Activated CD8-positive, alpha-beta T cell treated with anti-CD3 and anti-CD28 coated beads for 36 hours (primary cell): ENCODE measurements at places on chromosomes 7 and 10. TPM values are rescaled to one million over a fixed set of nuclear protein-coding genes. Genes with fewer than 3 reads are reported as not detected.

DNA sequence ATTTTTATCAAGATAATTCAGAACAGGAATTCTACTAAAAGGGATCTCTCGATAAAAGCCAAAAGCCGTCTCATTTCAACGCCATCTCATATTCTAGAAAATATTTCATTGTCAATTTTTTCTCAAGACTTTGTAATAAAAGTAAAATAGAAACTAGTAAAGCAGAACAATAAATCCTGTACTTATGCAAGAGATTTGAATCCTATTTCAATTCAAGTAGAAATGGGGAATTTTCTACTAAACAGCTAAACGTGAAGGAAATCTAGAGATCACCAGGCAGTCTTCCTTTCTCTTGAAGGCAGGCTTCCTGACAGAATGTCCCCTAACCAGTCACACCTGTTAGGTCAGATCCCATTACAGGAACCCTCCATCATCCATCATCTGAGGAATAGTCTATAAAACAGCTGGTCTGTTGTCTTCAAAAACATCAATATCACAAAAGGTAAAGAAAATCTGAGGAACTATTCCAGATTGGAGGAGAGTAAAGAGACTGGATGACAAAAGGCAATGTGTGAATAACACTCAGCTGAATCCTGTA is 23.7 kb downstream of the USP6NL start:
- no peak for DNase-seq
- H3K4me1 ChIP-seq: peaks cover 9% of the 10 kb centered on the region
- peaks cover 2% of the 10 kb centered on the region for H3K27me3 ChIP-seq
- H3K27ac ChIP-seq: no peak overlapping the region
- no peak overlapping the region for H3K4me3 ChIP-seq

GRCh38 chr10:43892062-43892770 is 243.5 kb upstream of the ZNF32 start:
- H3K27me3 ChIP-seq: peaks cover 2% of the 10 kb centered on the region
- H3K36me3 ChIP-seq: no peaks in the 10 kb centered on the region
- H3K4me1 ChIP-seq: no peaks in the 10 kb centered on the region
- H3K27ac ChIP-seq: no peak overlapping the region

GRCh38 chr7:36153571-36154097 is 580 bp downstream of the EEPD1 start:
- no peaks in the 10 kb centered on the region for H3K27me3 ChIP-seq
- no peaks in the 10 kb centered on the region for H3K36me3 ChIP-seq
- peaks cover 8% of the 10 kb centered on the region for H3K4me1 ChIP-seq
- no peak for DNase-seq

DNA sequence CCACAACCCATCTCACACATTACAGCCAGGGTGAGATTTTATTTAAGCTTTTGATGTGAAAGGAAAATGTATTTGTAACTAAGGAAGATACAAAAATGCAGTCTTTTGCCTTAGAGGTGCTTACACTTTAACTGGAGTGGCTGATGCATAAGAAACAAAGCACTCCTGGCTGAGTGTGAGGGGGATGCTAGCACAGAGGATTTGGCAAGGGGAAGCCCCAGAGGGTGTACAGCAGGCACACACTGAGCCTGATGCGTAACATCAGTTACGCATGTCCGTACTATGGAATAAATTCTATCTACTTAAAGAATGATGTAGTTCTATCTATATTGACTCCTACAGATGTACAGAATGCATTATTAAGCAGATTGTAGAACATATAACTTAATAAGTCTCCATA is 17.8 kb downstream of the GIMAP8 start:
- peaks cover 67% of the 10 kb centered on the region for H3K4me1 ChIP-seq
- no peaks in the 10 kb centered on the region for H3K27me3 ChIP-seq
- peaks cover 45% of the 10 kb centered on the region for H3K36me3 ChIP-seq
- DNase-seq: peak; percentile 38

CYP2W1 gene
- total RNA-seq: not detected

POLL gene
- 33.8 TPM for total RNA-seq

GRCh38 chr10:75718991-75719390 is 287.6 kb downstream of the LRMDA start:
- H3K27ac ChIP-seq: no peak overlapping the region
- H3K4me1 ChIP-seq: no peaks in the 10 kb centered on the region
- H3K27me3 ChIP-seq: peaks cover 3% of the 10 kb centered on the region
- no peaks in the 10 kb centered on the region for H3K36me3 ChIP-seq
- H3K4me3 ChIP-seq: no peak overlapping the region

DNA sequence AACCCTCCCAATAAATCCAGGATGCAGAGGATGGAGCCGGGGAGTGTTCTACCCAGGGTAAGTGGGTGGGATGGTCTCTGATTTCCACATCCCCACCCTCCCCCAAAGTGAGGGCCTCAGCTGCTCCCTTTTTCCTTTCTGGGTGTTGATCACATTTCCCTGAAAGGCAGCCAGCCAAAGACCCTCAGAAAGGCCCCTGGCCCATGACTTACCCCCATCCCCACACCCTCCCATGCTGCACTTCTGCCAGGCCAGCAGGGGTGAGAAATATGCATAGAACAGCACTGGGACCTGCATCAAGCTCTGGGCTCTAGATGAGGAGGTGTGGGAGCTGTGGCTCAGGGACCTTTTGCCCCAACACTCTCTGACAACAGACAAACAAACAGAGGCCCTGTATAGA is 927.3 kb upstream of the ZNF722 start:
- DNase-seq: no peak
- no peak overlapping the region for H3K4me3 ChIP-seq
- H3K36me3 ChIP-seq: no peaks in the 10 kb centered on the region
- no peaks in the 10 kb centered on the region for H3K4me1 ChIP-seq
- no peak overlapping the region for H3K27ac ChIP-seq

DNA sequence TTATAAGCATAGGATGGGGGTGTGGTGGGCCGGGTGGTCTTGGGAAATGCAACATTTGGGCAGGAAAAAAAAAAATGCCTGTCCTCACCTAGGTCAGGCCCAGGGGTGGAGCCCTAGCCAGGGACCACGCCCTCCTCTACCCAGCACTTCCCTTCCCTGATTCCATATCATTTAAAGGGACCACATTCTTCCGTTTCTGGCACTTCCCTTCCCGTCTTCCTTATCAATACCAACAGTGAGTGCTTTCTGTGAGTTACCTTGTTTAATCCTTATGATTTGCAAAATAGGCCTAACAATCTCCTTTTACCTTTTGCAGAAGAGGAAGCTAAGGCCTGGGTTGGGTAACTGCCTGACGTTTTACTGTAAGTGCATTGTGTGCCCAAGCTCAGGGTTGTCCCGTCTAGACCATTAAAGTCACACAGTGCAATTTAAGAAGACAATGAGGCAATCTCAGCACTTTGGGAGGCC is 16.7 kb upstream of the C10orf95 start:
- H3K4me3 ChIP-seq: no peak overlapping the region
- H3K27me3 ChIP-seq: no peaks in the 10 kb centered on the region
- no peak for DNase-seq
- peaks cover 4% of the 10 kb centered on the region for H3K36me3 ChIP-seq
- no peak overlapping the region for H3K27ac ChIP-seq

DNA sequence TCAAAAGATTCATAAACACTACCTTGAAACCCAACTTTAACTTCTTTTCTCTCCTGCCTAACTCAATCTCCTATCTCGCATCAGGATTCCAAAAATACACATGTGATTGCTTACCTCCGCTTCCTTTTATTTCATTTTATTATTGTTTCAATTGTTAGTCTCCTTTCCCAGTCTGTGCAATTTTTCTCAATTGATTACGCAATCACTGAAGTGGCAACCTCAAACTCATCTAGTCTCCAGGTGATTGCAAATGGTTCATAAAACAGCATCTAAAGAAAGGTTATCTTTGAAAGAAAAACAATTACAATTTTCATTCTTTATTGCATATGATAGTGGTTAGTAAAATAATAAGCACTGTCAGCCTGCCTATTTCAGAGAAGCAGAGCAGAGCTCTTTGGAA is 45.6 kb downstream of the CHRM2 start:
- H3K4me1 ChIP-seq: no peaks in the 10 kb centered on the region
- DNase-seq: no peak
- no peak overlapping the region for H3K27ac ChIP-seq
- no peaks in the 10 kb centered on the region for H3K36me3 ChIP-seq
- no peaks in the 10 kb centered on the region for H3K27me3 ChIP-seq
- no peak overlapping the region for H3K4me3 ChIP-seq
